ENCODE measurements at places on chromosomes 2 and 18.

DNA sequence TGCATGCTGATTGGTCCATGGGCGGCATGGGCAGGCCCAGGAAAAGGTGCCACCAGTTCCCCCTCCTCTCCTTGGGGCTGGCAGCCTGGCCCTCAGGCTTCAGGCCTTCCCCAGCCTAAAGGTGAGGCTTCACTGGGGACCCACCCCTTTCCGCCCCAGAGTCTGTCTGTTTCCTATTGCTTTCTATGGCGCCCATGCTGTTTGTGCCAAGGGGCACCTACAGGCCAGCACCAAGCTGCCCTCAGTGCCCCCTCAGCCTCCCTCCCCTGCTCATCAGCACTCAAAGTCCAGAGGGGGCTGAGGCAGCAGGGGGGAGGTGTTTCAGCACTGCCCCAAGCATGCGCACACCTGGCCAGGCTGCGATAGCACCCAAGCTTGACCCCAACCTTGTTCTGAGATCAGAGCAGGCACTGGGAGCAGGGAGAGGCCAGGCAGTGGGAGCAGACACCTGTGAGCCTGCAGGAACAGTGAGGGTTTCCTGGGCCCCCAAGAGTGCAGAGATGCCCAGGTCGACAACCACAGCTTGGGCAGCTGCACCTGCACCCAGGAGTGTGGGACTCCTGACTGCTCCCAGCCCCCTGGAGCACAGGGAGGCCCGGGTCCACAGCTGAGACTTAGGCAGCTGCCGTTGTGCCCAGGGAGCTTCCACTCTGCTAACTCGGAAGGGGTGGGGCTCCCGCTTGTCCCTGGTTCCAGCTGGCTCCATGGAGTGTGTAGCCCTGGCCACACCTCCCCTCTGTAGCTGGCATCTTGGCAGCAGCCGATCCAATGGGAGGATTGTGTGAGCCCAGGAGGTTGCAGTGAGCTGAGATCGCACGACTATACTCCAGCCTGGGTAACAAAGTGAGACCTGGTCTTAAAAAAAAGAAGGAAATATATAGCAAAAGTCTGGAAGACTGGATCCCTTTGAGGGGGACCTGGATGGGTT is 69.1 kb downstream of the NCAPH start:
- DNase-seq = peak; percentile 83

DNA sequence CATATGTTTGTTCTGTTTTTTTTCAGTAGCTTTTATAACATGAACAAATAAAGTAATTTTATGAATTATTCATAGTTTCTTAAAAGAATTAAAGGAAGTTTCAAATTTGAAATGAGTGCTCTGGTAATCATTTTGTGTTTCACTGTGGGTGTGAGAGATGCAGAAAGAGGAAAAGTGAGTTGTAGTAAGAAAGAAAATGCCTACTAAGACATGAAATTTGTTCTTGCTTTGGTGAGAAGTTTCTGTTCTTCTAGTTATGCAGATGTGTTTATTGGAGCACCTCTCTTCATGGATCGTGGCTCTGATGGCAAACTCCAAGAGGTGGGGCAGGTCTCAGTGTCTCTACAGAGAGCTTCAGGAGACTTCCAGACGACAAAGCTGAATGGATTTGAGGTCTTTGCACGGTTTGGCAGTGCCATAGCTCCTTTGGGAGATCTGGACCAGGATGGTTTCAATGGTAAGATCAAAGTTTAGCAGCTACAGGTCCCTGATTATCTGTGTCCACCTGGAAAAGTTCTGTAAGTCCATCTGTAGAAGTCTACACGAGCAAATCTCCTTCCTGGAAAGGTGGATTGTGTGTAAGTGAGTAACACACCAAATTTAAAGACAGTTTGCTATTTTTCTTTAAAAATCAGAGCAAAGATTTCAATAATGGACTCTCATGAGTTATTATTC is 51.4 kb downstream of the ITGAV start:
- no peak for DNase-seq

DNA sequence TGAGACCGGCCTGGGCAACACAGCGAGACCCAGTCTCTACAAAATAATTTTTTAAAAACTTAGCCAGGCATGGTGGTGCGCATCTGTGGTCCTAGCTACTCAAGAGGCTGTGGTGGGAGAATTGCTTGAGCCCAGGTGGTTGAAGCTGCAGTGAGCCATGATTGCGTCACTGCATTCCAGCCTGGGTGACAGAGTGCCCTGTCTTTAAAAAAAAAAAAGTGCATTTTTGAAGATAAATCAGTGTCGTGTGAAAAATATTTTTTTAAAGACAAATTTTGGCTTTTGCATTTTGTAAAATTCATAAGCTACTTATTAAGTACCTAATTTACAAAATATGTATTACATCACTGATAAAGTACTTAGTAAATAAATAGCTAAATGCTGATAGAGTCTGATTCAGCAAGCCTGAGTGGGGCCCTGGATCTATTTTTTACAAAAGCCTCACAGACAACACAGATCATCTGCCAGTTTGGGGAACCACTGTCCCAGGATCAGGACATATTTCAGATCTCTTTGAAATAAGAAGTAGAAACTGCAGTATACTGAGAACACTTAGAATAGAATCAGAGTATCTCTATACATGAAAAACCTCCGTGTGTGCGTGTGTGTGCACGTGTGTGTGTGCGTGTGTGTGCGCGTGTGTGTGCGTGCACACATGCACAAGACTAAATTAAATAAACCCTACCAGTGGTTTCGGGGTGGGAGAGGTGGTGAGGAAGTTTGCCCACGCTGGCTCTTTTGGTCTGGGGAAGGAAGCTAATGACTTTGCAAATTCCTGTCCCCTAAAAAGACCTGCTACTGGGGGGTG is 61.6 kb downstream of the AAK1 start:
- no peak for DNase-seq

GRCh38 chr2:237244976-237245646 is 159.4 kb downstream of the COPS8 start:
- DNase-seq = no peak

DNA sequence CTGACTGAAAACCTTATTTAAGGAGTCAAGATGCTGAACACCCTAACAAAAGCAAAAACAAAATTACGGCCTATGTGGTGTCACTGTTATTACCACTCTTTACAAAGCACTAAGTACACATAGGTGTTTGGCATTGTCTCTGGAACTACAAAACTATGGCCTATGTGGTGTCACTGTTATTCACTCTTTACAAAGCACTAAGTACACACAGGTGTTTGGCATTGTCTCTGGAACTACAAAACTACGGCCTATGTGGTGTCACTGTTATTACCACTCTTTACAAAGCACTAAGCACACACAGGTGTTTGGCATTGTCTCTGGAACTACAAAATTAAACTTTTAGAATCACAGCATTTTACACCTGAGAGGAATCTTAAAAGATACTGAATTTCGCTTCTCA is 47.4 kb downstream of the SLC35F5 start:
- DNase-seq = no peak

DNA sequence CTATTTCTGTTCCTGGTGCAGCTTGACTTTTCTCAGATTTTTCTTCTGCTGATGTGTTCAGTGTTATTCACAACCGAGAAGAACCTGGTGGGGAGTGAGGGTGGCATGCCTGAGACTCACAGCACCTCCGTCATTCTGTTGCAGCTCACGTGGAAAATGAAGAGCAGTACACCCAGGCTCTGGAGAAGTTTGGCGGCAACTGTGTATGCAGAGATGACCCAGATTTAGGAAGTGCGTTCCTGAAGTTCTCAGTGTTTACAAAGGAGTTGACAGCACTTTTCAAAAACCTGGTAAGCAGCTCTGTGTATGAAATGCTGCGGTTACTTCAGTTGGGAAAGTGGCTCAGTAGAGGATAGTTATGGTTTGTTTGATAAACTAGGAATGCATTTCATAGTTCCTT is 90.5 kb downstream of the ASAP2 start:
- no peak for DNase-seq

GRCh38 chr2:127508631-127509034 is 17.7 kb downstream of the IWS1 start:
- DNase-seq = peak; percentile 51

Measured in DMS79 treated with DMSO at 0.1 percent for 48 hours (cell line).